Activated T-helper 1 cell treated with anti-CD3 and anti-CD28 coated beads, Interleukin-2, amount 50 U/mL, for 16 hours (primary cell): ENCODE measurements at places on chromosomes 13 and 19.

GRCh38 chr13:46121597-46122163, 16.8 kb upstream of the CPB2 start:
- no peak for DNase-seq

- DNase-seq: no peak
These were observed 68.6 kb upstream of the TEX29 start for GRCh38 chr13:111251646-111252445.

- no peak for DNase-seq
These were observed 580 bp upstream of the TEKTIP1 start for GRCh38 chr19:3538258-3538929.

DNA sequence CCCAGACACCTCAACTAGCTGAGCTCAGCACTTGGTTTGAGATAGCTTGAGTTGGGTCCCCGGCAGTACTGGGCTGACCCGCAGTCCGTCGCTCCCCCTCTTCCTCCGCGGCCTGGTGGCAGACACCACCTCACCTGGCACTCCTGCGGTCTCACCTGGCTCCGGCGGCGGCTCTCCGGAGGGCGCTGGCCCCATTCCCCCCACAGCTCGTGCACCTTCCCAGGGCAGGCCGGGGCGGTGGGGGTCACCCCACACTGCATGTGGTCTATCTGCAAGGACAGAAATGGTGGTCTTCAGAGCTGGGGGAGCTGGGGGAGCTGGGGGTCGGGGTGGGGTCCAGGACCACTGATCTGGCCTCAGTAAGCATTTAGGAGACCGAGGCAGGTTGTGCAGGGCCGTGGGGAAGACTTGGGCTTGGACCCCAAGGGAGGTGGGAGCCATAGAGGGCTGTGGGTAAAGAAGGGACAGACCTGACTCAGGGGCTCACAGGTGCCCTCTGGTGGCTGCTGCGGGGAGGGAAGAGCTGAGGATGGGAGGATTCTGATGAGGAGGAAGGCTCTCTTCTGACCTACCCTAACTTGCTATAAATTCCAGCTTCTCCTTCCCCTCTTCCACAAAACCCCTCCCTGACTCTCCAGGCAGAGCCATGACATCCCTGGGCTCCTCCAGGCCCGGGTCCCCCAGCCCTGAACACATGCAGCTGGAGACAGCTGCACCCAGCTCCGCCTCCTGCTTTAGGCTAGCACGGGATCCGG, 6.7 kb upstream of the PLIN4 start:
- DNase-seq: peak; percentile 46

DNA sequence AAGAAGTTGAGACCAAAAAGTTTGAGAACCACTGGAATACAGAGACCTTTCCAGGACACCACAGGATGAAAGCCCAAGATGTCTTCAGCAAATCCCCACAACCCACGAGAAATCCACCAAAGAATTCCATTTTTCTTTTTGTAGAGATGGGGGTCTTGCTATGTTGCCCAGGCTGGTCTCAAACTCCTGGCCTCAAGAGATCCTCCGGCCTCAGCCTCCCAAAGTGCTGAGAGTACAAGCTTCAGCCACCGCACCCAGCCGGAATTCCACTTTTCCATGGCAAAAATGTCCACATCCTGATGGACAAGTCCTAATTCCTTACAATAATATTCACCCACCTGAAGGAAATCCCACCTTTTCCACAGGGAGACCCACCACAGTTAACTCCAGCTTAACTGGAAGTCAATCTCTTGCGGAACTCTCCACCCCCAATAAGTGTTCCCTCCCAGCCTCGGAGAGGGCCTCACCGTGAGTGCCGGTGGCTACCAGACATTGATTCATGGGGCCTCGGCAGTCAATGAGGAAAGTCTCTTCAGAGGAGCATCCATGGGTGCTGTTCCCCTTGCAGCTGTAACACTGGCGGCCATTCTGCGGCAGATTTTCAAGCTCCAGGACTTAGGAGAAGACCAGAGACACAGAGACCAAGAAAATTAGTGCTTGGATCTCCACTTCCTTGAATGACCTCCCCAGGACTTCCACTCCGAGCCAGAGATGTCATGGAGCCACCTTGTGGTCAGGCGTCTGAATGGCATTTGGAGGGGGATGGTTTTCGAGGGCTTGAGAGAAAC, 12.3 kb upstream of the CADM4 start:
- DNase-seq: no peak
